ENCODE measurements at places on chromosomes 12 and 14. TPM values are rescaled to one million over a fixed set of nuclear protein-coding genes. Genes with fewer than 3 reads are reported as not detected.

GRCh38 chr12:40178701-40179100 lies 46.1 kb upstream of the LRRK2 start:
- no peak for DNase-seq

Gene RNF212B
- not detected for polyA plus RNA-seq

Gene SYCP3
- 0.13 TPM for polyA plus RNA-seq

Gene RTL1
- polyA plus RNA-seq, result not detected

Gene CELA1
- polyA plus RNA-seq, result not detected

Measured in keratinocyte (primary cell).